ENCODE measurements at places on chromosomes 7 and 10.

- no peak for DNase-seq
Observed at GRCh38 chr7:130894146-130894908, 160.3 kb upstream of the KLF14 start.

DNA sequence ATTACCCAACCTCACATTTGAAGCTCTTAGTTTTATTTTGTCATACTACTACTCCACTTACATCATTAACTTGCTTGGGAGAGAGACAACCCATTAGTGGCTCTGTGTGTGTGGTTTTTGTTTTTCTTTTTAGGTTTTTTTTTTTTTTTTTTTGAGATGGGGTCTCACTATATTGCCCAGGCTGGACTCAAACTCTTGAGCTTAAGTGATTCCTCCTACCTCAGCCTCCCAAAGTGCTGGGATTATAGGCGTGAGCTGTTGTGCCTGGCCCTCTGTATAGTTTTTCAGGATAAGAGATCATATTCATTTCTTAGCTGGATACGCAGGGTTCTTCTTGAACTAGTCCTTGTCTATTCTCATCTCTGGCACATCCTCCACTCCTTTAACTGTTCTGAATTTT lies 41.1 kb downstream of the KMT2E start:
- DNase-seq: no peak

- DNase-seq: no peak
Observed at GRCh38 chr7:801940-802381, 30.3 kb upstream of the SUN1 start.

DNA sequence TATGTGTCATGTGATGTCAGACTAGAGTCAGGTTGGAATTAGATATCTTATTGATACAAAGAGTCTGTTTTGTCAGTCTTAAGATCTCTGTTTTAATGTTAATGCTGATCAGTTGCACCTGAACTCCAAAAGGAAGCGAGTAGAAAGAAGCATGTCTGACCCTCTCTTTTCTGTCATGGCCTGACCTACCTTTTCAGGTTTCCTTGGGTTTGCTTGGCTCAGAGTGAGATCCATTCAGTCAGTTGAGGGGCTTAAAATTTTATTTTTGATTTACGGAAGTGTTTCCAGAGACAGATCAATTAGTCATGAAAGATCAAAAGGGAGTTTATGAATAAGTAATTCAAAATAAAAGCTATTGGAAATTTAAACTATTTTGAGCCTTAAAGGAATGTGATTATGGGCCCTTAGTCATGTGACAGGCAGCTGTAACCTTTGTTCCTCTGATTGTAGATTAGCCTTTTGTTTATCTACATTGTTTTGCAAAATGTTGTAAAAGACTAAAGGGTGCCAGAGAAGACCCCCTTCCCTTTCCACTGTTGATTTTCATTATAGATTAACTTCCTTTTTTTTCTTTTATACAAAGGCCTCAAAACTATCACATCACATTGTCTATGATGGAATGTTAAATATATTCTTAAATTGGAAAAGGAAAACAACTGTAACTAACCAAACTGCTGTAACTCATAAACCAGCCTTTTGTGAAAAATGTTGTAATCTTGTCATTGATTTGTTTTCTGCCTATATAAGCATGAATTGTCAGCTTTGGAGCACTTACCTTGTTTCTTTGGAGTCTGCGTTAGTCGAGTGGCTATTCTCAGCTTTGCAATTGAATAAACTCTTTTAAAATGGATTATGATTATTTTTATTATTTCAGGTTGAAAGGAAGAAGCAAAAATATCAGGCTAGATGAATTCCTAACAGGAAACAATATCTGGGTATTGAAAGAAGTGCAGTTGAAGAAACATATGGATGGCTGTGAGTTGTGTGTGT lies 195.5 kb upstream of the MBL2 start:
- no peak for DNase-seq

DNA sequence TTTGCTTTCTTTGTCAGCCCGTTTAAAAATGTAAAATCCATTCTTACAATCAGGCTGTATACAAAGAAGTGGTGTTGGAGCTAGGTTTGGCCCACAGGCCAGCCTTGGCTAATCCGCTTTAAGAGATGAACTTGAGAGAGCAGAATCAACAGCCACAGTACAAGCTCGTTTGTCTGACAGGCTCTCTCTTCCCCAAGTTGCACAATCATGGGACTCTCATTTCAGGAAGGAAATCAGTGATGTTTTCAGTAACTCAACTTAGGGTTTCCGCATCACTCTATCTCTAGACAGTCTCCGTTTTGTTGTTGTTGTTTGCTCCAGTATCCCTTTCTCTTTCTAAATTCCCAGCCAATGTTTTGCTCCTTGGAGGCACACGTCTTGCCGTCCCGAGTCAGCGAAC lies 582.0 kb upstream of the MKI67 start:
- DNase-seq: no peak

DNA sequence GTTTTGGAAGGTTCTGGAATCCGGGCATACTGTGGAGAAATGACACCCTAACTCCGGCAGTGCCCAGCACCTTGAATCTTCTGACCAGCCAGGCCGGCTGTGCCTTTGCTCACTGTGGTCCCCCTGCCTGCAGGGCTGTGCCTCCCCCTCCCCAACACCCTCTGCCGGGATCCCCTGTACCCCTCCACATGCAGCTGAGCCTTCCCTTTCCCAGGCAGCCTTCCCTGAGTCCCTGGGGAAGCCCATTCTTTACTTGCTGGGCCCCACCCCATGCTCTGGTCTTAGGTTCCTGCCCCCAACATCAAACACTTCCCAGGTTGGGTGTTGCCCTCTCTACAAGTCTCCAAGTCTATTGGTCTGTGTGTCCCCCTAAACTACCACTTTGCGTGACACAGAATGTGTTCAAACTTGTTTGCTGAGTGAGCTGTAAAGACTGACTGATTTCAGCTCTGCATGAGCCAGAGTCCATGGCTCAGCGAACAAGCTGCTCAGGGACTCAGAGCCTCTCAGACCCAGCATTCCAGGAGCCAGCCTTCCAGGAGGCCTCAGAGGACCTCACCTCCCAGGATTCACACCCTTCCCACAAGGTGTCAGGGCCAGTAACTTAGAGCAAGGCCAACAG lies 31.6 kb downstream of the CALML5 start:
- no peak for DNase-seq

DNA sequence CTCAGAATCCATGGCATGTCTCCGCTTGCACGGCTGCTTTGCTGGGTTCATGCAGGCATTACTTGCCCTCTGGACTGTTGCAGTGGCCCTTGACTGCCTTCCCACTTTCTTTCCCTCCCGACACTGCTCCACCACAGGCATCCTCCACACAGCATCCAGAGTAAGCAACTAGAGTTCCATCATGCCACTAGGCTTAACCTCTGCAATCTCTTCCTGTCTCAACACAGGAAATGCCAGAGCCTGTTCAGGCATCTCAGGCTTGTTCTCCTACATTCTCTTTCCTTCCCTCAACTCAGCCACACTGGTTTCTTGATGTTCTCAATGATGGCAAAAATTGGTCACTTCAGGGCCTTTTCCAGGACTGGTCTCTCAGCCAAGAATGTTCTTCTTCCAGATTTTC lies 284.5 kb upstream of the KLF6 start:
- no peak for DNase-seq

GRCh38 chr10:120791316-120791715 lies 59.8 kb upstream of the WDR11 start:
- no peak for DNase-seq

GRCh38 chr10:71277914-71278665 lies 41.0 kb upstream of the SLC29A3 start:
- no peak for DNase-seq

GRCh38 chr10:78700816-78701520 lies 367.8 kb upstream of the ZMIZ1 start:
- no peak for DNase-seq

DNA sequence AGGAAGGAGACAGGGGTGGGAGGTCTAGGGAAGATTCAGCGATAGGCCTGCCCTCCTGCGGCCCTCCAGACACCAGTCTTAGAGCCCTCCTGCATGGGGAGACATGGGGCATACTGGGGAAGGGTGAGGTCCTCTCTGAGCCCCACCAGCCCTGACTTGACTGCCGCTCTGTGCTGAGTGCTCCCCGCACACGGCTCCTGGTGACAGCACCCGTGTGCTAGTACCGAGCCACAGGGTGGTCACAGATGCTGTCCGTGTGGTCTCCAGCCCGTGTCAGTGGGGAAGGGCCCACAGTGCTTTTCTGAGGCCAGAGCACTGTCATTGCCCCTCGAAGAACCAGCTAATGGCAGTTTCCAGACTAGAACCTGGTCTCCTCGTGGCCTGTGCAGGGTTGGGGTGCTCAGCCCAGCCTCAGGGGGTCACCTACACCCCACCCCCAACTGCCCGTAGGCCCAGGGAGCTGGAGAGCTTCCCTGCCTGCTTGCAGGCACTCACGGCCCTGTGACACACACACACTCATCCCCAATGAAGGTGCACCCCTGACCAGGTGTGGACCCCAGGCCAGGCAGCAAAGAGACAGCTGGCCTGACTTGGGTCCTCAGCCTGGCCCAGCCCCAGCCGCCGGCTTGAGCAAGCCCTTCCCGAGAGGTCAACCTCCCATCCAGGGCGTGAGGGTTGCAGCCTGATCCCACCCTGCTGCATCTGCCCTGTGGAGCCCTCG lies 86.0 kb upstream of the RET start:
- no peak for DNase-seq

DNA sequence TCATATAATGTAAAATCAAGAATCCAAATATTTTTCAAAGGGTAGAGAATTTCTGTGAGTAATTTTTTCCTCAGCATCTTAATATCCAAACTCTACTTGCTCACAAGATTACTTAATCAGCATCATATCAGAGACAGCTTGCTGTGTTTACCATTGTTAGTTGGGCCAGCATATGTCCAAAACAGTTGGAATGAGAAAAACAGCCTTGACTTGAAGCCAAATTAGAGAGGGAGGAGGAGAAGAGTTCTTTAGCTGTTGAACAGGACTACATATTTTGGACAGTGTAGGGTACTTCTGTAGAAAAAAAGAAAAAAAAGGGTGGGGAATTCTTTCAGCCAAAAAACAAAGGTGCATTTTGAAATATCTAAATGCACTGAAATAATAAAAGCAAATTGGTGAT lies 69.8 kb downstream of the HDAC9 start:
- no peak for DNase-seq
